Activated naive CD4-positive, alpha-beta T cell treated with Interleukin-2 at 50 U/mL for 16 hours (primary cell): ENCODE measurements at places on chromosomes 1 and 21.

GRCh38 chr1:226958300-226958699 is 18.2 kb downstream of the COQ8A start:
- DNase-seq, result no peak

DNA sequence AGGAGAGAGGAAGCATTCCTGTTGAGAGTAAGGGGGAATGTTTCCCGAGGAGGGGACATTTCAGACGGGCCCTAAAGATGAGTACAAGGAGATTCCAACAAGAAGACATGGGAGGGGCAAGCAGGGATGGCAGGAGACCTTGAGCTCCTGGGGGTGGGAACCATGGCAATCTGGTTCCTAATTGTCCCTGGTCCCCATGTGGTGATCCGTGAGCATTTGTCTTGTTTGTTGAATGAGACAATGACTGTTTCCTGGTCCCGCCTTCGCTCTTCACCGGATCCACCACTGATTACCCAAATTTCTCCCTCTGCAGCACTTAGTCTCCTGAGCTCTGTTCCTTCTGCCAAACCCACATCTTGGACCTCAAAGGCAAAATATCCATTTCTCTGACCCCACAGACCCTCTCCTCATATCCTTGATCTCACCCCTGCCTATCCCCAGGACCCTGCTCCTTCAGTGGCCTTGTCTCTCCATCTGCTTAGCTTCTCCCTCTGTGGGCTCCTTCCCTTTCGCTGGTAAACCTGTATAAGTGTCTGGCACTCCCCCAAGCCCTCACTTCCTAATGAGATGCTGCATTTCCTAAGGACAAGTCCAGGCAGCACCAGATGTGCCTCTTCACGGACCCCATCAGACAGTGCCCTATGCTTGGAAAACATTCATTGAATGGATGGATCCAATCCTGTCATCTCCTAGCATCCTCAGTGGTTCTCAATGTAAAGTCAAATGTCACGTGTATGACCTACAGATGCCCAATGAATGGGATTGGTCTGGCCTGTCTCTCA is 8.3 kb upstream of the CSF1 start:
- DNase-seq, result no peak

GRCh38 chr1:7104339-7104738 is 319.1 kb downstream of the CAMTA1 start:
- no peak for DNase-seq

DNA sequence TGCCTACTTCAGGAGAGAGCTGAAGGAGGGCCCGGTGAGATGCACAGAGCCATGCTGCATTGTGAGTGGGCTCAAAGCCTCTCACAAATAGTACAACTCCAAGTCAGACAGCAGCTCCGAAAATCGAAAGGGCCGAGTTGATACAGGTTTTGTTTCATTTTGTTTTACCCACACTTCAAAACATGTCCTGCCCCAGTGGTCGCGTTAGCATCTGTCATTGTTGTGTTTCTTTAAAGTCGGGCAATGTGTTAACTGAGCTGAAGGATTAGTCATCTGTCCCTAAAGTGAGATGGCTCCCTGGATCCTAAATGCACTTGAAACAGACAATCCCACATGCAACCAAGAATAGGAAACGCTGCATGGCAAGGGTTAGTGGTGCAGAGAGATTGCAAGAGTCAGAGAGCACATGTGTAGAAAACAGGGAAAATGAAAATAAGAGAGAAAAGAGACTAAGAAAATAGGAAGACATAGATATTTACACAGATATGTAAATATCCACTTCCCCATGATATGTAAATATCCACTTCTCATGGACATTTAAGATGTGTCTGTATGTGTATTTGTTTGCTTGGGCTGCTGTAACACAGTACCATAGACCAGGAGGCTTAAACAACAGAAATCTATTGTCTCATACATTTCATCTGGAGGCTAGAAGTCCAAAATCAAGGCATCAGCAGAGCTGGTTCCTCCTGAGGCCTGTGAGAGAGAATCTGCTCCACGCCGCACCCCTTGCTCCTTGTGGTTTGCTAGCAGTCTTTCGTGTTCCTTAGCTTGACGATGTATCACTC is 131.4 kb upstream of the RAB4A start:
- peak; percentile 22 for DNase-seq

GRCh38 chr1:189131576-189131975 is 1346.1 kb downstream of the BRINP3 start:
- DNase-seq, result no peak

DNA sequence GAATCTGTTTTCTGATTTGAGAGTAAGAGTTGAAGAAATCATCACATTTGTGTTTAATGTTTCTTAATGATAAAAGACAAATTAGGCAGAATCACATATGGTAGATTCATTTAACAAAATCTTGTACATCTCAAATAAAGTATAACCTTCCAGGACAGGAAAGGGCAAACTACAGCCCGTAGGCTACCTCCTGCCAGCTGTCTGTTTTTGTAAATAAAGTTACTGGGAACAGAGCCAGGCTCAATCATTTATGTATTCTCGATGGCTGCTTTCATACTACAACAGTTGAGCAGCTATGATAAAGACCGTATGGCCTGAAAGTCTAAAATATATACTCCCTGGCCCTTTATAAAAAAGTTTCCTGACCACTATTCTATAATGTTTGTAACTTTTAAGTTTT is 204.1 kb downstream of the COL24A1 start:
- DNase-seq, result no peak

DNA sequence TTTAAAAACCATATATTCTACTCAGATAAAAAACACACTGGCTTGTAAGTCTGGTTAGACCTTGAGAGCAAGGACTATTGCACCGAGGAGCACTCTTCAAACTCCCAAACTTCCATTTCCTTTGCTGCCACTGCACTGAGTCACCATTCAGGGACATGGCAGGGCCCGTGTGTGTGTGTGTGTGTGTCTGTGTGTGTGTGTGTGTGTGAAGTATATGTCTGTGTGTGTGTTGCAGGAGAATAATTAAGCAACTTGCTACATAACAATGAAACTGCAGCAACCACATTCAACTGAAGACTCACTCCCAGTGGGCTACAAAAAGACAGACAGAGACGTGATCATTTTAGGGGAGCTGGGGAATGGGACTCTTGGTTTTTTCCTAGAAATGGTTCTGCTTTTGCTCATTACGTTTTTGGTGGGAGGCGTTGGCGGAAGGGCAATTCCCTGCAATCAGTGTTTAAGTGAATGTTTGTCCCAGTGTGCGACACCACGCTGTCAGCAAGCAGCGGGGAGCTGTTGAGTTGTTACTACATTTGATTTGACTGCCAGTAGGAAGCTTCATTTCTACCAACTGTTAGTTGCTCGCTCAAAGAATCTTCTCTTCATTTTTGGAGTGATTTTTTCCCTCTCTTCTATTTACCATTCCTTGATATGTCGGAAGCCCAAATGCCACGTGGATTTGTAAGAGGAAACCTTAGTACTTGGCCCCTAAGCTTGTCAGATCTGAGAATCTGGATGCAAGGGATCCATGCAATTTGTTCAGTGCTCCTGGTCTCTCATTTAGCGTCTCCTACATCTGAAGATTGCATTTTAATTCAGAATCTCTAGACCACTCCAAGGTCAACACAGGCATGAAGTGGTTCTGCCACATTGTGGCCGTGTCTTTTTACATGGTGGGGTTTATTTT is 36.1 kb downstream of the ESRRG start:
- DNase-seq, result no peak

- no peak for DNase-seq
Measured at GRCh38 chr1:235246022-235246948, 81.7 kb downstream of the ARID4B start.

DNA sequence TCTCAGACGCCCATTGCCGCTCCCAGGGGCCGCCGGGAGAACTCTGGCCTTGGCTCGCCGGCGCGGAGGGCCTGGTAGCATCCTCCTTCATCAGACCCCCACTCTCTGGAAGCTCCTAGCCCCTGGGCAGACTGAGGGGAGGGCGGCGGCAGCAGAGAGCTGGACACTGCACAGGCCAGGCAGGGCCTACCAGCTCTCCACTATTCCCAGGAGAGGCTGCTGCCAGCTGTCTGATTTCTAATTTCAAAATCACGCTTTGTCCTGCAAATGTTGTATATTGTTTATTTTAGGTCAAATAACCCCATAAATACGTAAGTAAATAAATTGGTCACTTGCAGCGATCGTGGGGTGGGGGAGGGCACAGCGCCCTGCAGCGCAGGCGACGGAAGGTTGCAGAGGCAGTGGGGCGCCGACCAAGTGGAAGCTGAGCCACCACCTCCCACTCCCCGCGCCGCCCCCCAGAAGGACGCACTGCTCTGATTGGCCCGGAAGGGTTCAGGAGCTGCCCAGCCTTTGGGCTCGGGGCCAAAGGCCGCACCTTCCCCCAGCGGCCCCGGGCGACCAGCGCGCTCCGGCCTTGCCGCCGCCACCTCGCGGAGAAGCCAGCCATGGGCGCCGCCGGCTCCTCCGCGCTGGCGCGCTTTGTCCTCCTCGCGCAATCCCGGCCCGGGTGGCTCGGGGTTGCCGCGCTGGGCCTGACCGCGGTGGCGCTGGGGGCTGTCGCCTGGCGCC is at the start of gene MTARC1:
TSS of gene MTARC1 (plus strand) at position 577 of the 732 bp plus-strand sequence. CDS start at position 609, 32 bp downstream.
- DNase-seq, result no peak

GRCh38 chr1:68633141-68633919 is 136.4 kb upstream of the DEPDC1 start:
- DNase-seq, result no peak

DNA sequence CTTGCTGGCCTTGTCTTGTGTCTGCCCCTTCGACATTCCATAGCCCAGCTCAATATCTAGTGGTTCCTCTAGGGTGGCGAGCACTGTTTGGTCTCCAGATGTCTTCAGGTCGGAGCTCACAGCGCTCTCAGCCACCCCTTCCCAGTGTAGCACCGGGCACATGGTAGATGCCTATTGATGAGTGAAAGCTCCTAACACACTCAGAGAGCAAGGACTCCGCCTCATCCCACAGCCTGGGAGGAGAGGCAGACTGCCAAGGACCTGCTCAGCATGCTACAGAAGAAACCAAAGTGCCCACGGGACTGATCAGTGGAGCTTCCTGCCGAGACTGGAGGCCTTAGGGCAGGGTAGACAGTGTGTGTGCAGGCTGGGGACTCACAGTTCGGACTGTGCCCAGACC is 10.9 kb downstream of the PCSK9 start:
- no peak for DNase-seq

- no peak for DNase-seq
Measured at GRCh38 chr1:39958403-39959200, 3.7 kb downstream of the MFSD2A start.

GRCh38 chr1:212892108-212892507 is 34.0 kb downstream of the FLVCR1 start:
- DNase-seq, result no peak

GRCh38 chr1:10106756-10107475 is 74.2 kb downstream of the UBE4B start:
- DNase-seq, result no peak

DNA sequence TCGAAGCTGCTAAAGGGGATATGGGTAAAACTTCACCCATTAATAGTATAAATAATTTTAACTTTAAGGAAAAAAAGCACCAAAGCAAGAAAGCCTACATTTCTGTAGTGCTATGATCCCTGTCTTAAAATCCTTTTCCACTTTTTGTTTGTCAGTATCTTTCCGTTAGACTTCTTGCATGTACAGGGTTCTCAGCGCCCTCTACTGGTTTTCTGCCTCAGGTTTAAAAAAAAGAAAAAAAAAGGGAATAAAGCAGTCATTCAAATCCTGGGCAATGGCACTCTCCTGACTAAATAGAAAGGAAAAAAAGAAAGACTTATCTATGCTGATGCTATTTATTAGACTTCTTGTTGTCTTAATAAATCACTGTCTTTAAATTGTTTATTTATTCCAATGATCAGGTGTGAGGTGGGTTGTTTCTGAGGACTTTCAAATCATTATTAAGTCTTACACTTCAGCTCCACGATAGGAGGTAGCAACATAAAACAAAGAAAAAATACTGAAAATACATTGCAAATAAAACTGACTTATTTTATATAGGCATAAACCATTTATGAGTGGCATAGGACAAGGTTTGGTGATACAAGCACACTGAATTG is 475.4 kb upstream of the NR5A2 start:
- DNase-seq, result no peak

DNA sequence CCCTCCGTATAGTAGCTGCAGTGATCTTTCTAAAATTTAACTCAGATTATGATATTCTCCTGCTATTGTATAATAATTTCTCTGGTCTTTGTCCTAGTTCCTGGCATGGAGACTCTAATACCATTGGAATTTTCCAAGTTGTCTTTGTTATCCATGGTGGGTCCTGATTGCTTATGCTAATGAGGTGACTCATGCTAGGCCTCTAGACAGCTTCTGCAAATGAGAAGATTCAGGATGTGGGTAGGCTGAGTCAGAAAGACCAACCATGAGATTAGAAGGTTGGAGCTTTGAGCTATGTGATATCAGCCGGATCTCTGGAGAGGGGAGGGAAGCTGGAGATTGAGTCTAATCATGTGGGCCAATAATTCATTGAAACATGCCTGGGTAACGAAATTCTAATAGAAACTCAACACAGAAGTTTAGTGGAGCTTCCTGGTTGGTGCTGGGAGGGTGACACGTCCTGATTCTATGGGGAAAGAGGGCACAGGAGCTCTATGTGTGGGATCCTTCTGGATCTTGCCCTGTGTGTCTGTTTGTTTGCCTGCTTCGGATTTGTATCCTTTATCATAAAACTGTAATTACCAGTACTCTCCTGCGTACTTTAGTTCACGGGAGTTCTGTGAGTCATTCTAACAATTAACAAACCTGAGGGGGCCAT is 73.2 kb upstream of the CNIH3 start:
- peak; percentile 4 for DNase-seq

DNA sequence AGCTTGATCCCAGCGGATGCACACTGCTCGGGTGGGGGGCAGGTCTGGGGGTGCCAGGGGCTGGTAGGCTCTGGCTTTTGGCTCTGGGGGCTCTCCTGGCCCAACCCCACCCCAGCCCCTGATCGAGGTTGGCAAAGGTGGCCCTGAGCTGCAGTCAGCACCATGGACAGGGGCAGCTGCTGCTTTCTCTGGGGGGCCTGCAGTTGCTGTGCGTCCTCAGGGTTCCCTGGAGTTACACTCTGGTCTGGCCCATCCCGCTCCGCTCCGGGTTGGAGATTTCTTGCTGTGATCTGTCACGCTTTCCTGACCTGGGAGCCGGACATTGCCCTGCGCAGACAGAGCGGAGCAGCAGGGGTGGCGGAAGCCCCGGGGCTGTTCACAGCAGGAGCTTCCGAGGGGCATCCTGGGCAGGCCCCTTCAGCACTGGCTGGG is 8.0 kb upstream of the PLCH2 start:
- DNase-seq, result peak; percentile 35

GRCh38 chr1:215891266-215892057 is 324.4 kb downstream of the KCTD3 start:
- DNase-seq, result no peak

DNA sequence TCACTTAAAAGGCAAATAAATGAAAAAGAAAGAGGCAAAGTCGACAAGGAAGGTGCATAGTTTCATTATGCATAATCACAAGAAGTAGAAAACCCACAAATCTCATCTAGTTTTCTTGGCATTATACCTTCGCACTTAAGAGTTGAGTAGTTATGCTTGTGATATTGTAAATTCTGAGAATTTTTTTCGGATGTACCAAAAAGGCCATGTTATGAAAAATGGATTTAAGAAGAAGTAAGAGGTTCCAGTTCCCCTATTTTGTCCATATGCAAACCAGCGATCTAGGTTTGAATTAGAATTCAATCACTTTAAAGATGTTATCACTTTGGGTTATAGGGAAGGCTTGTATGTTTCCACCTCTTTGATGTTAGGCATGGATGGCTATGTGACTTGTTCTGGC is 7.9 kb upstream of the ERICH3 start:
- no peak for DNase-seq
